Vagina (tissue), 2 donors: ENCODE measurements at places on chromosomes 16 and 17. TPM values are rescaled to one million over a fixed set of nuclear protein-coding genes. Genes with fewer than 3 reads are reported as not detected.

The ERN1 gene
- total RNA-seq: 31.4 TPM

The AHSP gene
- not detected for total RNA-seq

The TOB1 gene
- 74.4 TPM for total RNA-seq

The MYH13 gene
- total RNA-seq: not detected

The CMTR2 gene
- 19.6 TPM for total RNA-seq

The KRTAP3-1 gene
- total RNA-seq: not detected

DNA sequence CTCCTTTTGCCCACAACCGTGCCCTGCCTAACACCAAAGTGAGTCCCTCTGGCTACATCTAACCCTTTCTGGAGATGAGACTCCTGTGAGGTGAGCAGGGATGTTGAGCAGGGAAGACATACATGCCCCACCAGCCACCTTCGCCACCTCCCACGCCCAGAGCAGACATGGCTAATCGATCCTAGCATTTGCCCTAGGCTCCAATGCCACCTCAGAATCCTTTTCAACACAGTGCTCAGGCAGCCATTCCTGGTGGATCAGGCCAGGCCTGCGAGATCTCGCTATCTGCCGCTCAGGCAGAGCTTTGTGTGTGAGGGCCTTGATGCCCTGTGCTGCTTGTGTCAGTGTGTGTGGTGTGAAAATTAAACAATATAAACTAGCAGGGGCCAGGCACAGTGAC is 21.0 kb downstream of the SCGB1C2 start:
- no peak for DNase-seq

DNA sequence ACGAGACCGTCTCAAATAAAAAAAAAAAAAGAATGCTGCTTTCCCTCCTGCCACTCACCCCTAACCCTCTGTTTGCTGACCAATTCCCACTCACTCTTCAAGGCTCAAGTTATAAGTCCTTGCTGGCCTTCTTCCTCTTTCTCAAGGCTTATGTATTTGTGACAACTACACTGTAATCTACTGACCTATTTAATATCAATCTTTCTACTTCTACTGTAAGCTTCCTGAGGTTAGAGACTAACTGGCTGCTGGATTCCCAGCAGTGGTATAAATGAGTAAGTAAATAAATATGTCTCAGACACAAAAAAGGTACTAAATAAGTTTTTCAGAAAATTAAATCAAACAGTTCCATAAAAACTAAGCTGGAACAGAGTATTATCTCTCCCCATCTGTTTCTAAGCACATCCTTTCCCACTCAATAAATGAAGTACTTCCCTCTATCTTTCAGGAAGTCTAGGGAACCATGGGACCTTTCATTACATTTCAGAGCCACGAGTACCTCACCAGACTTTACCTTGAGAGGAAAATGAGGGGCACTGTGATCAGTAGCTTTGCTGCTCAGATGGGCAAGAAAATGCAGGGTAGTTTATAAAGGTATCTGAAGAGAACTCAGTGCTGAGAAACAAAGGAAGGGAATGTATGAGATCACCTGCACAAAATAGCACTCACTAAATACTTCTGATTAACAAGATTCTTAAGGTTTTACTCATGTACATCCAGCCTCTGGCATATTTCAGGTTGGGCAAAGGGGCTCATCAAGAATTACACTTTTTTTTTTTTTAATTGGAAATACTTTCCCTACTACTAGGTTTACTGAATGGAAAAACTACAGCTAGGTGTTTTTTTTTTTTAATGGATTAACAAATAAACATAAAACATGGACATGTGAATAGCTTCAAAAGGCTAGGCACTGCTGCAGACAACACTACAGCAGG is 10.8 kb downstream of the SSH2 start:
- no peak for DNase-seq

- DNase-seq: no peak
These were observed 79.8 kb upstream of the TMEM97 start for GRCh38 chr17:28239271-28239624.

DNA sequence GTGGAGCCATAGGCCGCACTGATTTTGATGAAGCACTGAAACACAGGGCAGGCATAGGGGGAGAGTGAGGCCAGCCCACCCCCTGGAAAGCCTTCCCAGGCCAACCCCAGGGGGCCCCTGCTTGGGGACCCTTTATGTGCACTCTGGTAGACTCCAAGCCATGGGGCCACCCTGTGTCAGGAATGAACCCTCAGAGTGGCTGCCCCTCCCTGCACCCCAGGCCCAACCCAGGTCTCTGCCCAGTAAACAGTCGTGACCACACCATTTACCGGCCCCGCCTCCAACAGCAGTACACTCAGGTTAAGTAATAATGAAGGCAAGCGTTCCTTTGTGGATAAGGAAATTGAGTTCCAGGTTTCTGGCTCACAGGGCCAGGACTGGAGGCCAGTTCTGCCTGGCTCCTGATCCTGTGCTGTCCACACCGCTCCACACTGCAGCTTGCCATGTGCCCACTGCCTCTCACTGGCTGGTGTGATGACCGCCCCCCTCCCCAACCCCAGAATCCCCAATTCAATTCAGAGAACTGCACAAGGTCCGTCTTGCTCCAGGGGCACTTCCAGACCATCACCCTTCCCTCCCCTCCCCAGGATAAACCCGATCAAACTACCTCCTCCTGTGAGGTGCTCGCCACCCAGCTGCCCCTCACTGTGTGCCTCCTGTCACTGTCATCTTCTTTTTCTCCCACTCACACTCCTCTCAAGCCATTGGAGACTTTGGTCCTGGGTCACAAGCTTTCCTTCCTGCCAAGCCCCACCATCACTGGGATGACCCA is 13.6 kb downstream of the PIMREG start:
- DNase-seq: no peak

- no peak for DNase-seq
These were observed 1.8 kb downstream of the ZSCAN10 start for GRCh38 chr16:3097266-3097665.

GRCh38 chr16:79644971-79645667 is 44.6 kb upstream of the MAF start:
- no peak for DNase-seq

DNA sequence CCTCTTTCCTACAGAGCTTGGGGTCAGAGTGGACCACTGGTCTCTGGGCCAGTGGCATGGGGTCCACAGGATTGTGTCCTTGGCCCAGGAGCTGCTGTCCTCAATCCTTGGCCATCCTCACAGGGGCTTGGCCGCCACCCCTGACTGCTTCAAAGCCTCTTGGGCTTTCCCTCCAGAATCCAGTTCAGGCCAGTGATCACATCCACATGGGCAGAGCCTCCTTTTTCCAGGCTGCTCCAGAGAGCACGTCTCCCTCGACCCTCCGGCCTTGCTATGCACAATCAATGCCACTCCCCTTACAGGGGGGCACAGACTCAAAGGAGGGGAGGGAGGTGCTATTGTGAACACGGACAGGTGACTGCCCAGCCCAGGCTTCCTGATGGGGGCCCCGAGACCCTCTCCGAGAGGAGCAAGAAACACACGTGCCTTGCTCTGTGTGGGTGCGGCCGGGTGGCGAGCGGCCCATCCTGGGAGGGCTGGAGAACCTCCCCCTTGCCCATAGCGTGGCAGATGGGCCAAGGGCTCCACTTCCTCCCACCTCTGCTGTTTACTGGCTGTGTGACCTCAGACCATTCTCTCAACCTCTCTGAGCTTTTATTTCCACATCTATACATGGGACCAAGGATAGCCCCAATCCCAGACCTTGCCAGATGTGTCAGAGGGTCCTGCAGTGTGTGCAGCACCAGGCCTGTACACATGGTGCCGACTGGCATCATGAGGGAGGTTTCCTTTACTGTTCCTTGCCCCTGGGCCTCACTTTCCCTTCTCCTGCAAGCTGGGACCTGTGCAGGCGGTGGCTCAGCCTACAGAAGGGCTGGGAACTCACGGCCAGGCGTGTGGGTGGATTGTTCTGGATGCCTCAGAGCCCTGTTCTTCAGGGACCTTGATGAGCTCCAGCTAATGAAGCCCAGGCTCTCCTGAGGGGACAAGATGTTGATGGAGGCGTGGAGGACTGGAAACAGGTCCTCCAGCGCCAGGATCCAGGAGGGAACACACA is 229.0 kb upstream of the GSE1 start:
- no peak for DNase-seq

GRCh38 chr16:67561501-67561823 is 864 bp upstream of the CTCF start:
- DNase-seq: no peak

DNA sequence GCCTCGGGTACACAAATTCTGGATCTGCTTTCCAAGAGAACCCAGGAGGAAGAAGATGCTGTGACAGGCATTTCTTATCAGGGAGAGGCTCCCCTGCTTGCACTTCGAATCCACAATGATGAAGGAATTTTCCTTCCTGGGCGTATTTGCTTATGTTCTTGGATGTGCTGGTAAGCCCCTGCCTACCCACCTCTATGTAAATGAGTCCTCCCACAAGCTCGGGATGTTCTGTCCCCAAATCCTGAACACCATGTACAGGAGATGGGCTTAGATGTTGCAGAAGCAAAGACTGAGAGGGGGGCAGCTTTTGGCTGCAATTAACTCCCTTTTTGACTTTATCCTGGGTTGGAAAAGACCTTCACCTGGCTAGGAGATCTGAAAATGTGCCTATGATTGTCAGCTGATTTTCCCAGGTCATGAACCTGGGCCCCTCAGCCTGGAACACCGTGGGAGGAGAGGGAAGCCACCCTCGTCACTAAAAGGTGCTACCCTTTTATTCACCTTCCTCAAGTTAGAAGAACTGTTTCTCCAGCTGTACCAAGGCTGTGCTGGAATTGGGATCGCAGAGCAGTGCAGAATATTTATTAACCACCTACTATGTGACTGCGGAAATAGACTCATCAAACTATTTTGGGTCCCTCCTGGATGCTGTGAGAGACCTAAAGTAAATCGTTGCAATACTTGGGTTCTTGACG is 150.1 kb downstream of the RBFOX1 start:
- no peak for DNase-seq

DNA sequence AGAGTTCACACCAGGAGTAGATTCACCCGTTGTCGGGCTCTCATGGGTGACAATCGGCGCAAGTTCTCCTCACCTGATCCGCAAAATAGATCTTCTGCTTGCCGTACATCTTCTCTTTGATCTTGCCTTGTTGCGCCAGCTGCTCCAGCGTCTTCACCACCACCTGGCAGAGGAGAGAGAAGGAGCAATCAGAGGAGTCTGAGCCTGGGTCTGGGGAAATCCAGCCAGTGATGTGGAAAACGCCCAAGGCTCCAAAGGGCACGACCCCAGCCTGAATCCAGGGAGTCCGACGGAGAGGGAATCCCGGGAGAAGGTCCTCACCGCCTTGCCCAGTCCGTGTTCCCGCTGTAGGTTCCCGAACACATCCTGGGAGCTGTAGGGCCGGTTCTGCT is 393 bp downstream of the PSMC3IP start:
- DNase-seq: no peak

DNA sequence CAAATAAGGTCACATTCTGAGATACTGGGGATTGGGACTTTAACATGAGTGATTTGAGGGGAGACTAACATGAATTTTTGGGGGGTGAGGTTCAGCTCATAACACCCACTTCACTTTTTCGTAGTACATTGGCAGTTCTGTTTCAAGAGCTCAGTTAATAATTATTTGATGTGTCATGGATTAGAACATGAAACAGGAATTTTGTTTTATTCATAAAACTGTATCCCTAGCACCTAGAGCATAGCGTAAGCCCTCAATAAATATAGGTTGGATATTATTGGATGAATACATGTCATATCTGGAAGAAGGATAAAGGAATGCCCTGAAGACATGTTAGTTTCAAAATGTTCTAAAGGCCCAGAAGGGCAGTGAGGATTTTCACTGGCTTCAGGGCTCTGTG is 119.8 kb downstream of the PRKCA start:
- no peak for DNase-seq

DNA sequence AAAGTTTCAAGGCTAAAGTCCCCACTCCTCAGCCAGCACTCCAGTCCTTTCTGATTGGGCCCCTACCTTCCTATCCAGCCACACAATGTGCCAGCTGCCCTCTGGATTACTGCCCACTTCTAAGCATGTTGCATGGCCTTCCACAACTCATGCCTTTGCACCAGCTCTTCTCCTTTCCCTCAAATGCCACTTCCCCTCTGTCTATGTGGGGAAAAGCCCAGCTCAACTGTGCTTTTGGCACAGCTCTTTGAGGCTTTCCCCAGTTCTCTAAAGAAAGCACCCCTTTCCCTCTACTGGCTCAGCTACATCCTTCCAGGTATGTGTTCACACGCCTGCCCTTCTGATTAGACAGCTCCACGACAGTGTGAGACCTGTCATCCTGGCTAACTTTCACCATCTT is 18.5 kb downstream of the GTF3C1 start:
- no peak for DNase-seq

- peak; percentile 88 for DNase-seq
These were observed 3.5 kb downstream of the WDR81 start for GRCh38 chr17:1727876-1728630.

DNA sequence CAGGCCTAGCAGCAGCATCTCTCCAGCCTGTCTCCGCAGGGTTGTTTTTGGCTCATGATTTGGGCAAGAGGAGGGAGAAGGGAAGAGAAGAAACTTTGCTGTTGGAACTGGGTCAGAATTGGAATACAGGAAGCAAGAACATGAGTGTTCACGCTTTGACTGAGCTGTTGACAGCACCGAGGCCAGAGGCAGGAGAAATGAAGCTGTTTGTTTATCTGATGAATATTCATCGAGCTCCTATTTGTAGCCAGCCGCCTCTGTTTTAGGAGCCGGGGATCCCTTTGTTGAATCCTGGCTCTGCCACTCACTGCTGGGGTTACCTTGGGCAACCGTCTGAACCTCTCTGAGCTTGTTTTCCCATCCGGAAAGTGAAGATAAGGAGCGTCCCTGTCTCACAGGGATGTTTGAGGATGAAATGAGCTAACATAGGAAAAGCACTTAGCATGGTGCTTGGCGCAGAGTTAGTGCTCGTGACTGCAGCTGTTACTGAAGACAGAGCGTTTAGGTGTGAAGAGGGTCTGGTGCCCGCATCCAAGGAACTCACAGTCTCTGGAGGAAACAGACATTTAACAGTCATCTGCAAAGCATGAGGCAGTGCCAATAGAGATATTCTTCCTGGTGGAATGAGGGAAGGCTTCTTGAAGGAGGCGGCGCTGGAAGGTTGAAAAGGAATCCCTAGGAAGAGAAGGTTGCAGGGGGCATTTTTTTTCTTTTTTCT is 29.2 kb downstream of the RAP1GAP2 start:
- no peak for DNase-seq

DNA sequence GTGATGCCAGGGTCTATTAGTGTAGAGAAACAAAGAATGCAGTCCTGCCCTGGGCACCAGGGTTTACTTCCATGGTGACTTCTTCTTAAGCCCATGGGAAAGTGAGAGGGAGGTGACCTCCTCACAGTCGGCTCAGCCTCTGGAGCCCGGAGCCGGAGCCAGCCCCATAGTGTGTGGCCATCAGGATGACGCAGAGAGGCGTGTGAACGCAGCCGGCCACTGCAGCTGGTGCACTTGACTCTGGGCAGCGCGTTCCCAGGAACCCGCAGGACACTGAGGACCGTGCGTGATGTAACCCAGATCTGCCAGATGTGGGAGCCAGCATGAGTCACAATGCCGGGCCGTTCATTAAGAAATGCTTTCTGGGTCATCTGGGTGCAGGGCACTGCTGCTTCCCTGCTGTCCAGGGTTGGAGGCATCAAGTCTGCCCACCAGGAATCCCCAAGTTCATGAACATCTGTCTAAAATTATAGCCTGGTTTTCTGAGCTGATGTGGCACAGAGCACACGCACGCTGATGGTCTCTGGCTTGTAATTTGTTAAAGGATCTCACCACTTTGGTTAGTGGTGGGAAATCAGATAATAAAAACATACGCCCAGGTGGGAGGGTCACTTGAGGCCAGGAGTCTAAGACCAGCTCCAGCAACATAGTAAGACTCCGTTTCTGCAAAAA is 114.1 kb downstream of the PITPNC1 start:
- DNase-seq: no peak

- no peak for DNase-seq
These were observed 54.2 kb downstream of the ANKFY1 start for GRCh38 chr17:4209611-4210010.

- DNase-seq: no peak
These were observed at the start of gene TRPV2 for GRCh38 chr17:16415031-16415924. Gene TRPV2 (plus strand): TSS chr17:16415571. CDS start chr17:16417669, 2,098 bp downstream.
